ENCODE measurements at places on chromosomes 2 and 18. TPM values are rescaled to one million over a fixed set of nuclear protein-coding genes. Genes with fewer than 3 reads are reported as not detected.

DNA sequence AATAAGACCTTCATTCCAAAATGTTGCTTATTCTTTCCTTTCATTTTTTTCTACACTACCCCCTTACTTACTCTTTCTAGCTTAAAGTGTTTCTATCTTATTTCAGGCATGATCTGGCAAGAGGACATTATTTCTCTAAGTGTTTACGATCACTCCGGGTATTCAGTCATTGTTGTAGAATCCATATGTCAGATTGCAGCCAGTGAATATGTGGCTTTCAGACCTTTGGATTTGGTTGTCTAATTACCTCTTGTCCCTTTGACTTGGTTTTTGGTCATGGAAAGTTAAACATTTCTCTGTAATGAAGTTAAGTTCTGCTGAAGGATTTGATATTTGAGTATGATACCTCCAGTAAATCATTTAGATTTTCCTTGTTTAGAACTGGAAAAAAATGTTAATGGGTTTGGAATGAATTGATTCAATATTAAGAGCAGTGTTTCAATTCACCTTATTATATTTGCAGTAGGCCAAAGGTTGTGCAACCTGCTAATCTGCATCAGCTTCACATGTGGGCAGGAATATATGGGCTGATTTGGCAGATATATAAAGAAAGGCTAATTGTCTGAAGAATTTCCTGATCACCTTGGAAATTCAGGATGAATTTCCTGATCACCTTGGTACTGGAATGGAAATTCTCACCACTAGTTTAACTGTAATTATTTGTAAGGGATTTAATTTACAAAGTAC, 154.9 kb downstream of the PRPF40A start:
- DNase-seq: no peak

GRCh38 chr2:41896186-41896846, 151.5 kb upstream of the PKDCC start:
- DNase-seq: no peak

- no peak for DNase-seq
These were observed 11.9 kb upstream of the OXER1 start for GRCh38 chr2:42775810-42776209.

- DNase-seq: no peak
These were observed 111.7 kb downstream of the GALR1 start for GRCh38 chr18:77361382-77361781.

DNA sequence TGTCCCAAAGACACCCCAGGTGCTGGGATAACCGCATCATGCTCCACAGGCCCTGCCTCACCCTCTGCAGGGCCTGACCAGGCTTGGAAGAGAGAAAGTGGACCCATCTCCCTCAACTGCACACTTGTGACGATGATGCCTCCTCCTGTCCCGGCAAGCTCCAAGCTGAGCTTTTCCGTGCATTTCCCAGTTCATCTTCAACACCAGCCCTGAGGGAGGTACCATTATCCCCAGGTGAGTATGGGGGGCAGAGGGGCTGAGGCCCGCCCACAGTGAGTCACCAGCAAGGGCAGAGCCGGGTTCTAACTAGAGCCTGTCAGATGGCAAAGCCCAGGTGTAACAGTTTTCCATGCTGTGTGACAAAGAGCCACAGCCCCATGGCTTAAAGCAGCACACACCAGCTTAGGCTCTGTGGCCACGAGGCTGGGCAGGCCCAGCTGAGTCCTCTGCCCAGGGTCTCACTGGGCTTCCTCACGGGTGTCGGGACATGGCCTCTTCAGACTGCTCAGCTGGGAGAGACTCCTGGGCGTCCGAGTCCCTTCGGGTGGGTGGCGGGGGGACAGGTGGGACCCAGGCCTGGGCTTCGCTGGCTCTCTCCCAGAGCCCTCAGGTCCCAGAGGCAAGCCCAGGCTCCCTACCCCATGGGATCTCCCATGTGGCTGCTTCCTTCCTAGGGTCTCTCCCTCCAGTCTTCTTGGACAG, 108.4 kb upstream of the OTOS start:
- DNase-seq: no peak

GRCh38 chr2:204183608-204184007, 247.0 kb downstream of the ICOS start:
- DNase-seq: peak; percentile 16

- DNase-seq: no peak
These were observed 17.8 kb upstream of the PMAIP1 start for GRCh38 chr18:59881728-59882656.

The KANSL1L gene
- total RNA-seq: 40.3 TPM

The LINC00305 gene
- not detected for total RNA-seq

All from prostate gland (tissue), 2 donors.